Smooth muscle cell of the pulmonary artery (primary cell): ENCODE measurements at places on chromosomes 12 and 14. TPM values are rescaled to one million over a fixed set of nuclear protein-coding genes. Genes with fewer than 3 reads are reported as not detected.

The TMPRSS12 gene
- not detected in 2 replicates for total RNA-seq

The DBX2 gene
- not detected in 2 replicates for total RNA-seq

The KCNH3 gene
- 0.26 and 0.33 TPM in 2 replicates for total RNA-seq

The RPS26 gene
- total RNA-seq: 30.0 and 59.0 TPM in 2 replicates

The CMA1 gene
- not detected in 2 replicates for total RNA-seq

The ATL1 gene
- 4.0 and 6.0 TPM in 2 replicates for total RNA-seq

The ACADS gene
- 5.6 and 6.6 TPM in 2 replicates for total RNA-seq

The SCNN1A gene
- total RNA-seq: 0.07 TPM in 1 of 2 replicates, not detected in the other

The TTC6 gene
- total RNA-seq: not detected in 2 replicates

The SLC25A29 gene
- total RNA-seq: 13.4 and 32.0 TPM in 2 replicates

The DDHD1 gene
- total RNA-seq: 15.6 and 19.1 TPM in 2 replicates

The HHIPL1 gene
- 15.0 and 24.1 TPM in 2 replicates for total RNA-seq

The RPL10L gene
- total RNA-seq: not detected in 2 replicates

The ART4 gene
- 6.1 and 8.3 TPM in 2 replicates for total RNA-seq

The MYF6 gene
- total RNA-seq: not detected in 2 replicates

The TC2N gene
- total RNA-seq: 0.26 and 0.50 TPM in 2 replicates

The LRIG3 gene
- 24.5 and 29.3 TPM in 2 replicates for total RNA-seq

The HCAR1 gene
- total RNA-seq: 0.17 and 0.85 TPM in 2 replicates

The KRT78 gene
- total RNA-seq: not detected in 2 replicates

The GLIPR1L2 gene
- total RNA-seq: 0.46 and 1.7 TPM in 2 replicates

The CD69 gene
- not detected in 2 replicates for total RNA-seq

The POTEM gene
- total RNA-seq: not detected in 2 replicates

The CLEC1A gene
- total RNA-seq: not detected in 2 replicates
